HCT116 (cell line): ENCODE measurements at places on chromosomes 2 and 18. TPM values are rescaled to one million over a fixed set of nuclear protein-coding genes. Genes with fewer than 3 reads are reported as not detected.

TGFA gene
- total RNA-seq, result 50.1 TPM

- DNase-seq, result no peak
- no peak overlapping the region for H3K4me3 ChIP-seq
- H3K27me3 ChIP-seq, result no peaks in the 10 kb centered on the region
- H3K4me1 ChIP-seq, result peaks cover 14% of the 10 kb centered on the region; the same call in 1 of the 2 replicates
Measured at GRCh38 chr2:121501031-121501430, 29.6 kb upstream of the RNU4ATAC start.

PRKAG3 gene
- not detected for total RNA-seq

DNA sequence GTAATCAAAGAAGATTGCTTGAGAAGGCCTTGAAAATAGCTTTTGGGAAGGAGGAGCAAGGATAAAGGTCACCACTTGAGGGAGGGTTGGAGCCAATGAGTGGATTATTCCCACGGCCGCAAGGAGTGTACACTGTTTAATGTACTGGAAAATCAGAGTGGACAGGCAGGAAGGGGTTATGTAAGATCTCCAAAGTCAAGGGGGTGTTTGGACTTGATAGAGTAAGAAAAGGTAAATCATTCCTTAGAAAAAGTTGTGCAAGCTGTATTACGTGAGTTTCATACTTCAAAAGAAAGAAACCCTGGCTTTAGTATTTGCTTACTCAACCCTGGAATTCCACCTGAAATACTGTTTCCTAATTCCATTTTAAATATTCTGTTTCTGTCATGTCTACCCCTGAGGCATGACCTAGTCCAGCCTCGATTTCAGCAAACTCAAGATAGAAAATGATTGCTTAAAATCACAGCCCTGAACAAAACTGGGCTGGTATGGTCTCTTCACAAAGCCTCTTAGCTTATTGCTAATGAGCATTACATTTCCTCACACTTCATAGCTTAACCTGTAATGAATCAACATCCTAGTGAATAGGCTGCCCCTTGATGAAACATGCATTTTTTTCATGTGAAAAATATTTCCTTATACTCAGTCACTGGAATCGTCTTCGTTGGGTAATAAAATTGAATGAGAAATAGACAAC, 1.1 kb downstream of the MREG start:
- peaks cover 21% of the 10 kb centered on the region for H3K4me1 ChIP-seq
- peak overlapping the region; percentile 60; the same call in 1 of the 2 replicates for H3K27ac ChIP-seq
- DNase-seq, result no peak
- H3K4me3 ChIP-seq, result peak overlapping the region; percentile 78
- H3K27me3 ChIP-seq, result no peaks in the 10 kb centered on the region

GRCh38 chr2:1339388-1340140, 73.7 kb upstream of the TPO start:
- 0 out of 2 replicates have a peak, but pooled peaks cover 10% of the 10 kb centered on the region for H3K27me3 ChIP-seq
- DNase-seq, result no peak
- H3K4me3 ChIP-seq, result no peak overlapping the region
- H3K36me3 ChIP-seq, result no peaks in the 10 kb centered on the region
- no peaks in the 10 kb centered on the region for H3K4me1 ChIP-seq
- no peak overlapping the region for H3K27ac ChIP-seq

- H3K36me3 ChIP-seq, result no peaks in the 10 kb centered on the region
- no peak overlapping the region for H3K27ac ChIP-seq
- no peaks in the 10 kb centered on the region for H3K4me1 ChIP-seq
Measured at GRCh38 chr2:171084128-171084527, 76.6 kb downstream of the TLK1 start.

ERICH2 gene
- 2.4 TPM for total RNA-seq

GRCh38 chr2:236668531-236668969, 98.9 kb downstream of the ACKR3 start:
- no peak overlapping the region for H3K4me3 ChIP-seq
- no peak overlapping the region for H3K27ac ChIP-seq
- peaks cover 4% of the 10 kb centered on the region for H3K4me1 ChIP-seq
- no peaks in the 10 kb centered on the region for H3K36me3 ChIP-seq

GRCh38 chr18:70188113-70188512, 17.4 kb downstream of the RTTN start:
- H3K4me1 ChIP-seq, result peaks cover 21% of the 10 kb centered on the region
- no peak for DNase-seq
- H3K4me3 ChIP-seq, result no peak overlapping the region
- H3K36me3 ChIP-seq, result peaks cover 19% of the 10 kb centered on the region

- DNase-seq, result no peak
- no peak overlapping the region for H3K27ac ChIP-seq
- H3K27me3 ChIP-seq, result no peaks in the 10 kb centered on the region
- H3K36me3 ChIP-seq, result no peaks in the 10 kb centered on the region
Measured at GRCh38 chr2:11357428-11357972, 13.1 kb upstream of the ROCK2 start.

DNA sequence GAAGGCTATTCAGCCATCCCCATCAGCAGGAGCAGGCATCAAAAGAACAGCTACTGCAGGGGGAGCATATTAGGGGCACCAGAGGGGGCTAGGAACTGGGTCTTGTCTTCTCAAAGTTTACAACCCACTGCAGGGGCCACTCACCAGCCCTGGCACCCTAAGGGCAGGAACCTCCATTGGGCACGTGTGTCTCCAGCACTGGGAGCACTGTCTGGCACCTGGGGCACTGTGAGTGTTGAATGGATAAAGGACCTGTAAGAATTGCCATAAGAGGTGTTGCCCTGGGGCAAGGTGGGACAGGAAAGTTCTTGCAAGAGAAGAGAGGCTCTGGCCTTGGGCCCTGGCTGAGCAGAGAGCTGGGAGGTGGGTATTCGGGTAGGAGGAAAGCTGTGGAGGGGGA, 1.4 kb upstream of the STEAP3 start:
- no peaks in the 10 kb centered on the region for H3K27me3 ChIP-seq
- H3K36me3 ChIP-seq, result no peaks in the 10 kb centered on the region
- no peak overlapping the region for H3K27ac ChIP-seq
- no peak for DNase-seq
- H3K4me3 ChIP-seq, result no peak overlapping the region

FAM110C gene
- 20.3 TPM for total RNA-seq

GRCh38 chr2:38194751-38195150, 118.8 kb upstream of the CYP1B1 start:
- H3K27me3 ChIP-seq, result no peaks in the 10 kb centered on the region
- H3K27ac ChIP-seq, result no peak overlapping the region
- DNase-seq, result no peak
- no peaks in the 10 kb centered on the region for H3K4me1 ChIP-seq
- no peaks in the 10 kb centered on the region for H3K36me3 ChIP-seq

GRCh38 chr2:238123991-238124470, 14.4 kb upstream of the KLHL30 start:
- H3K4me3 ChIP-seq, result no peak overlapping the region
- no peak for DNase-seq
- no peak overlapping the region for H3K27ac ChIP-seq
- no peaks in the 10 kb centered on the region; the same call in 1 of the 2 replicates for H3K27me3 ChIP-seq
- no peaks in the 10 kb centered on the region for H3K36me3 ChIP-seq
